NCI-H2171 treated with DMSO at 0.1 percent for 48 hours (cell line): ENCODE measurements at places on chromosomes 13 and 19.

GRCh38 chr13:75656425-75656989 lies 20.4 kb downstream of the LMO7 start:
- no peak for DNase-seq

DNA sequence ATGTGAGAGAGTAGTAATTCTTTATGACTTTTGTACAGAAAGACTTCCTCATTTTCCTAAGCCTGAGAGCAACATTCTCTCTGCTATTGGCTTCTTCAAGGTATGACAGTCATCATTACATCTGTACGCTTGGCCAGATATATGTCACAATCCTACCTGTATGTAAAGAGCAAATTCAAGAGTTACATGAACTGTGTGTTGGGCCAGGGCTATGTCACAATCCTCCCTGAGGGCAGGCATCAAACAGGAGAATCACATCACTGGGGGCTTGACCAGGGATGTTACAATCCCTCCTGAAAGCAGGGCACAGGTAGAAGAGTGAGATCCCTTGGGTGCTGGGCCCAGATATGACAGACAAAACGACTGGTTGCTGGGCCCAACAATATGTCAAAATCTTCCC lies 9.8 kb upstream of the ZNF724 start:
- no peak for DNase-seq

DNA sequence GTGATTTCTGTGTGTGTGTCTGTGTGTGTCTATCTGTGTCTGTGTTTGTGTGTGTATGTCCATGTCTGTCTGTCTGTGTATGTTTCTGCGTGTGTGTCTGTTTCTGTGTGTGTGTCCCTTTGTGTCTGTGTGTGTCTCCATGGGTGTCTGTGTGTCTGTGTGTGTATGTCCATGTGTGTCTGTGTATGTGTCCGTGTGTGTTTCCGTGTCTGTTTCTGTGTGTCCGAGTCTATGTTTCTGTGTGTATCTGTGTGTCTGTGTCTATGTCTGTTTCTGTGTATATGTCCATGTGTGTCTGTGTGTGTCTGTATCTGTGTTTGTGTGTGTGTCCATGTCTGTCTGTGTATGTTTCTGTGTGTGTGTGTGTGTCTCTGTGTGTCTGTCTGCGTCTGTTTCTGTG lies 276.3 kb upstream of the SOX1 start:
- no peak for DNase-seq

GRCh38 chr19:44807652-44808462 lies 1.0 kb upstream of the BCAM start:
- DNase-seq, result no peak

DNA sequence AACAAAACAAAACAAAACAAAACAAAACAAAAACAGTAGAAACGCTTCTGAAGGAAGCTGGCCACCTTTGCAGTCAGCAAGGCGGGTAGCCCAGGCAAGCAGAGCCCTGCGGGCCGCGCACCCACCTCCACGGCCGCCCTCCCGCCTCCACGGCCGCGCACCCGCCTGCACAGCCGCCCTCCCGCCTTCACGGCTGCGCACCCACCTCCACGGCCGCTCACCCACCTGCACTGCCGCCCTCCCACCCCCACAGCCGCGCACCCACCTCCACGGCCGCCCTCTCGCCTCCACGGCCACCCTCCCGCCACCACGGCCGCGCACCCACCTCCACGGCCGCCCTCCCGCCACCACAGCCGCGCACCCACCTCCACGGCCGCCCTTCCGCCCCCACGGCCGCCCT lies 9.0 kb upstream of the TIMM13 start:
- no peak for DNase-seq

DNA sequence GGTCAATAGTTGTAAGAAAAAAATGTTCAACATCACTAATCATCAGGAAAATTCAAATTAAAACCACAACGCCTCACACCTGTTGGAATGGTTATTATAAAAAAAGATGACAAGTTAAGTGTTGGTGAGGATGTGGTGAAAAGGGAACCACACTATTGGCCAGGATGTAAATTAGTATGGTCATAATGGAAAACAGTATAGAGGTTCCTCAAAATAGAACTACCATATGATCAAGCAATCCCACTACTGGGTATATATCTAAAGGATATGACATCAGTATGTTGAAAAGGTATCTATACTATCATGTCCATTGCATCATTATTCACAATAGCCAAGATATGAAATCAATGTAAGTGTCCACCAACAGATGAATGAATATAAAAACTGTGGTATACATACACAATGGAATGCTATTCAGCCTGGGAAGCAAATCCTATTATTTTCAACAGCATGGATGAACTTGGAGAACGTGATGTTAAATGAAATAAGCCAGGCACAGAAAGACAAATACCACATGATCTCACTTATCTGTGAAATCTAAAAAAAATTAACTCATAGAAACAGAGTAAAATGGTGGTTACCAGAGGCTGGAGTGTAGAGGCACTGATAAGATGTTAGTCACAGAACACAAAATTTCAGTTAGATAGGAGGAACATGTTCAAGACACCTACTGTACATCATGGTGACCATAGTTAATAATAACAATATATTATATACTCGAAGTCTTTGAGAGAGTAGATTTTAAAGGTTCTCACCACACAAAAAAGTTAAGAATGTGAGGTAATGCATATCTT lies 56.6 kb downstream of the TBC1D4 start:
- no peak for DNase-seq

GRCh38 chr19:6378486-6378885 lies 2.8 kb upstream of the PSPN start:
- no peak for DNase-seq

DNA sequence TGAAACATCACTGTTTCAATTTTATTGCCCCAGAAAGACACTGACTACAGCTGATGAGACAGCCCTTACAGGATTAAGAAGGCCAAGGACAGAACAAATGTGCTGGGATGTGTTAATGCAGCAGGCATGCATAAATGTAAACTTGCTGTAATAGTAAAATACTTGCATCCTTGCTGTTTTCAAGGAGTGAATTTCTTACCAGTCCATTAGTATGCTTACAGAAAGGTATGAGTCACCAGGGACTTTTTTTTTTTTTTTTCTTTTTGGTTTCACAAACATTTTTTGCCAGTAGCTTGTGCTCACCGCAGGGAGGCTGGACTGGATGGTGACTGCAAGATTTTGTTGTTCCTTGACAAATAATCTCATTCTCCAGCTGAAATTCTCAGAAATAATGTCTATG lies 55.1 kb downstream of the GPR180 start:
- DNase-seq, result no peak

- no peak for DNase-seq
These were observed 14.0 kb downstream of the XRCC1 start for GRCh38 chr19:43561139-43561970.

GRCh38 chr19:54128441-54128725 lies 9.2 kb upstream of the CNOT3 start:
- DNase-seq, result no peak

DNA sequence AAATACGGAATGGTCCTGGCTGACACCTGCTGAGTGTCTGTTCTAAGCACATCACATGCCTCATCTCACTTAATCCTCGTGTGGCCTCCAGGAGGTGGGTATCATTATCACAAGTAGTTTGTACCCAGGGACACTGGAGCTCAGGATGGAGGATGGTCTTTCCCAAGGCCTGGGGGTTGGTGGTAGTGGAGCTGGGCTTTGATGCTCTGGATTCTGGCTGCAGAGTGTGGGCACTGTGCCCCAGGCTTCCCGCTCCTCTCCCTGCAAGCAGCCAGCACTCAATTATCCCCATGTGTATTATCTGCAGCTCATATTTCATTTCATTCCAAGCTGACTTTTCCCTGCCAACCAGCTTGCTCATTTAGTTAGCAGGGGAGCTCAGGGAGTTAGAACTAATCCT lies 52.1 kb downstream of the SIAH3 start:
- peak; percentile 74 for DNase-seq

GRCh38 chr13:111474136-111475002 lies 153.9 kb downstream of the TEX29 start:
- DNase-seq, result peak; percentile 57

GRCh38 chr13:33153421-33154404 lies 131.8 kb downstream of the STARD13 start:
- DNase-seq, result no peak

GRCh38 chr19:1473085-1473851 lies 5.7 kb downstream of the C19orf25 start:
- no peak for DNase-seq

- no peak for DNase-seq
These were observed 23.2 kb upstream of the MAB21L1 start for GRCh38 chr13:35499676-35500075.

- DNase-seq, result no peak
These were observed 7.5 kb downstream of the RAB4B start for GRCh38 chr19:40785526-40785925.

DNA sequence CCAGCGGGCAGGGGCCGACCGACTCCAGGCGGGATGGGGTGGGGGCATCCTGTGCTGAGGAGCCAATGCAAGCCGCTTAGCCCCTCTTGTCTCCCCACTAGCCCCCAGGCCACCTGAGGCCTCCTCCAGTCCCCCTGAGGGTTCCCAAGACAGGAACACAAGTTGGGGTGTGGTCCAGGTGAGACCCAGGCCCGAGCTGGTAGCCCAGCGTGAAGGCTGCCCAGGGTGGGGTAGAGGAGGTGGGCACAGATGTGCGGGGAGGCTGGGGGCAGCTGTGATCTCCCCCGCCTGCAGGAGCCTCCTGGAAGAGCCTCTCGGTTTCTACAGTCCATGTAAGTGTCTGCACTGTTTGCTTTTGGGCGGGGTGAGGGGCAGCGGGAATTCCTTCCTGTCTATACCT lies 10.4 kb downstream of the TLE6 start:
- no peak for DNase-seq

DNA sequence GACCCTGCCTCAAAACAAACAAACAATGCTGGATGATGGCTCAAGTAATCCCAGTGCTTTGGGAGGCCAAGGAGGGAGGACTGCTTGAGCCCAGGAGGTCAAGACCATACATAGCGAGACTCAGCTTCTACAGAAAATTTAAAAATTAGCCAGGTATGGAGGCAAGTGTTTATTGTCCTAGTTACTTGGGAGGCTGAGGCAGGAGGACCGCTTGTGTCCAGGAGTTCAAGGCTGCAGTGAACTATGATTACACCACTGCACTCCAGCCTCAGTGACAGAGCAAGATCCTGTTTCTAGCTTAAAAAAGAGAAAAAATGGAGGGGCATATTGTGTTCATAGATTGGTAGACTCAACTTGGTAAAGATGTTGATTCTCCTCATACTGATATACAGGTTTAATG lies 36.2 kb downstream of the KPNA3 start:
- DNase-seq, result no peak

GRCh38 chr13:52029569-52029968 lies 5.1 kb downstream of the UTP14C start:
- DNase-seq, result no peak

- no peak for DNase-seq
These were observed 71.7 kb downstream of the POSTN start for GRCh38 chr13:37526710-37527473.

DNA sequence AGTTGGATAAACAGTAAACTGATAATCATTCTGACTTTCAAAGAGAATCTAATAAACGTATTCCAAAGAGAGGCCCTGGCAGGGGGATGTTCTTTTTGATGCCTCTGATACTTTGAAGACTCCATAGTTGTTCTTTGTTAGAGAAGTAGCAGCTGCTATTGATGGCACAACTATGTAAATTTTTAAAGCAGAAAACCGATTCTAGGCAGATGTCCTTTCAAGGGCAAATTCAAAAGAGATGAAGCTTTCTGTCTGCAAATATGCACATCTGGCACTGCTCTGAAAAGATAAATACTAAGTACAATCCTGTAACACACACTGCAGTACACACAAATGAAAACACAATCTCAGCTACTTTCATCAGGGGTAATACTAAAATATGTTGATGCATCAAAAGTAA lies 250.1 kb downstream of the VWA8 start:
- DNase-seq, result no peak

- DNase-seq, result peak; percentile 18
These were observed 120.8 kb upstream of the ZNF507 start for GRCh38 chr19:32224371-32225244.

- DNase-seq, result no peak
These were observed 1.4 kb downstream of the CLIP3 start for GRCh38 chr19:36031308-36031707.

GRCh38 chr19:12052091-12052496 lies 667 bp downstream of the ZNF878 start:
- no peak for DNase-seq

GRCh38 chr19:971795-972194 lies 12.3 kb upstream of the WDR18 start:
- DNase-seq, result no peak
